Stimulated activated CD4-positive, alpha-beta T cell treated with anti-CD3 and anti-CD28 coated beads, Interleukin-2, amount 100 ng/mL, for 24 hours (primary cell): ENCODE measurements at places on chromosomes 1 and 21.
A peak's percentile ranks its signal among the peaks of the same experiment; 100 is the strongest.

GRCh38 chr21:32499249-32500055, 85.9 kb downstream of the TCP10L start:
- no peak for DNase-seq

DNA sequence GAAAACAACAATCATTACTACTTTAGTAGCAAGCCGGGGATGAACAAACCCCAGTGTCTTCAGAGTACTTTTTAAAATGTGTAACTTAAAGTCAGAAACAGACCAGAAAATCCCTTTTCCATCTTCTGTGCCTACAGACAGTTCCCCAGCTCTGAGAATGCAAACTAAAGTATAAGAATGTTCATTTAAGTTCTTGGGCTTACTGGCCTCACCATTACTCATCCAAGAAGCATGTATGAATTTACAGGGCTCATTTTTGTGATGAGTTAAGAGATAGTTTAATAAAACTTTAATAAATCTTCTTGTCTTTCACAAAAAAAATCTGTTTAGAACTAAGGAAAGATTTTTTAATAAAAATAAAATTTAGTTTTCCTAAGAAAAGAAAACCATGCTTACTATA, 4.6 kb downstream of the LPGAT1 start:
- no peak for DNase-seq

DNA sequence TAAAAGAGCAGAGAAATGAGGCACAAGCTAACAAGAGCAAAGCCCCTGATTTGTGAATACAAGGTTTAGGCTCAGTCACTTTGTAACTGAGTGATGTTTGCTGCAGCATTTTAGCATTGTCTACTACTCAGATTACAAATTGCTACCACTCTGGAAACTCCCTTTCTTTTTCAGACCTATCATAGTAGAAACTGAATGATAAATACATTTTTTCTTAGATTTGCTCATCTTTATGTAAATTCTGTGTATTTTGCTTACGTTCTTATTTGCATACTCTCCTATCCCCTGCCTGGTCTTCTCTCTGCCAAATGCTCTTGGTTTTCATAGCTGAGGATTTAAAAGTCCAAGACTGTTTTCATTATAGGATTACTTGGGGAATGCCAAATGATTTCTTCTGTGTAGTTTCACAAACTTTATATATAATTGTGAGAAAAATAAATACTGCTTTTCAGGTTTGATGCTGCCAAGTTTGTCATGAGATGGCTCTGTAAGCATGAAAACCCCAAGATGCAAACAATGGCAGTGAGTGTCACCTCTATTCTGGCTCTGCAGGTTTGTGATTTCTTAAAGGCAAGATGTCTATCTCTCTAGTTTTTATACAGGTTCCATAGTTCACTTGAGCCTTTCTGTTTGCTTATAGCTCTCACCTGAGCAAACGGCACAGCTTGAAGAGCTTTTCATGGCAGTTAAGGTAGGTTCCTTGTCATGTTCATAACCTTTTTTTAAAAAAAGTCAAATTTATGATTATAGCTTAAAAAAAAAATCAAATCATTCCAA, 24.7 kb downstream of the ZYG11A start:
- no peak for DNase-seq

- DNase-seq = no peak
Observed at GRCh38 chr1:62809788-62810187, 25.9 kb downstream of the ATG4C start.

DNA sequence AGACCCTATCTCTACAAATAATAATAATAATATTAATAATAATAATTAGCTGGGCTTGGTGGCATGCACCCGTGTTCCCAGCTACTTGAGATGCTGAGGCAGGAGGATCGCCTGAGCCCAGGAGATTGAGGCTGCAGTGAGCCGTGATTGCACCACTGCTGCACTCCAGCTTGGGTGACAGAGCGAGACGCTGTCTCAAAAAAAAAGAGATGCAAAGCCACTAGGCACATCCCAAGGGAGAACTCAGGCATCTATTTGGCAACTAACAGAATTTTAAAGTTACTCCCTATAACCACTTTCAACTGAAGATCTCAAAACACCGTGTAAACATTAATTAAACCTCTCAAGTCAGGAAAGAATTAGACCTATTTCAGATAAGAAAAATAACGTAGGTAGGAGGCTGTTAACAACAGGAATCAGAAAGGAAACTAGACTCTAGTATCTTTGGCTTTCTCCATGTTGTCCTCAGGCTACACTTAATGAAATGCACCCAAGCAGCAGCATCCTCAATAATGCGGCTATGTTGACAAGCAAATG, 3.7 kb downstream of the RNF19B start:
- DNase-seq = no peak

DNA sequence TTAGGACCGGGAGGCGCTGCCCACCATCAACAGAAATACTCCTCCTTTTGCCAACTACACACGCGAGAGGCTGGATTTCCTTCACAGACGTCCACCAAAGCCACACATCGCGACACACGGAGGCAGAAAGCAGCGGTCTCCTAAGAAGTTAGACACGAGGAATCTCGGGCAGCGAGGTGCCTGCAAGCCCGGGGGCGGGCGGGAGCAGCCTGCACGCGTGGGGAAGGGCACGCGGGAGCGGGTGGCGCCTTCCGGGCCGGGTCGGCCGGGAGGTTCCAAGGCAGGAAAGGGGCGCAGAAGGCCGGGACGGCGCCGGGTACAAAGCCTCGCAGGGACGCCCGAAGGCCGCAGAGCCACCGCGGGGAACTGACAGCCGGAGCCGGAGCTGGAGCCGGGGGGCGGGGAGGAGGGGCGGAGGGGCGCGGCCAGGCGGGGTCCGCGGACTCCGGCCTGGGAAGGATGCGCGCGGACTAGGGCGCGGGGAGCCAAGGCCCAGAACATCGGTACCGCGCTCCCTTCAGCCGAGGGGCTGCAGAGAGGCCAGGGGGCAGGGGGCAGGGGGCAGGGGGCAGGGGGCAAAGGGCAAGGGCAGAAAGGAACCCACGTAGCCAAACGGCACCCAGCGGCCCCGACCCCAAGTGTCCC, 722 bp downstream of the NPHP4 start:
- peak; percentile 46 for DNase-seq

DNA sequence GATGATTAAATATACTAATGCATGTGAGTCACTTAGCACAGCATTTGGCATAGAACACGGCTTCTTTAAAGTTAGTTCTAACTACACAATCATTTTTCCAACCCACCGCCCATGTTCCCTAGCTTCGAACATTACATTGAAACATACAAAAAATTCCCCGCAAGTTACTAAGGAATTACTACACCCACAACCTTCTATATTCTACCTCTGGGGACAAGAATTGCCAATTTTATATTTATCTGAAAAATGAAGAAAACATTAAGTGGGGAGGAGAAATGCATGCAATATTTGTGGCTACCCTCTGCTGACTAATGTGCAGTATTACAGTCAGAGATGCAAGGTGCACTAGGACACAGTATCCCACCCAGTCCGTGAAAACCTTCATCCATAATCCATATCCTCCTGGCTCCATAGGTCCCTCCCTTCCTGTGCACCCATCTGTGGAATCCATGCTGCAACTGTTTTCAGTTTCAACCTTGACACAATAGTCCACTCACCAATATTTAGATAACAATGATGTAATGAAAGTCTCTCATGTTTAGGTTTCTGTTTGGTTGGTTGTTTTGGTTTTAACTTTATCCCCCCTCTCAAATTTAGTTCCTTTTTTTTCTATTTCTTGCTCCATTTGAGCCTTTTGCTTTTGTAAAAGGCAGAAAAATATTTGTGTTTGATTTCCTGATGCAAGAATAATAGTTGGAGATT, 31.6 kb downstream of the RGS5 start:
- no peak for DNase-seq

GRCh38 chr21:38765056-38765455, 40.7 kb upstream of the ETS2 start:
- no peak for DNase-seq

GRCh38 chr1:175794586-175794985, 51.2 kb upstream of the TNR start:
- no peak for DNase-seq

DNA sequence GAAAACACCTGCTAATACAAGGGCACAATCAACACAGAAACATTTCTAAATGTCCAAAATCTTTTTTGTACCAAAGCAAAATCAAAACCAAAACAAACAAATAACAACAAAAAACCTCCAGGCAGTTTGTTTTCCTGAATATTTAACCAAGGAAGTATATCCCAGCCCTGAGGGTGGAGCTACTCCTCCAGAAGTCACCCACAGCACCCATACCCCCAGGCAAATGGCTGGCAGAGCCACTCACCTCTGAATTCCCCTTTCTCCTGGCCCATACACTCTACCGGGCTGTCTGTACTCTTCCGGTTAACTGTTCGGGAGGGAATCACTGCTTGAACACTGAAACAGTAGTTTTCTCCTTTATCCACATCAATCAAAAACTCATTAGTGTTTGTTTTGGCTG, 9.5 kb downstream of the F3 start:
- DNase-seq = no peak

DNA sequence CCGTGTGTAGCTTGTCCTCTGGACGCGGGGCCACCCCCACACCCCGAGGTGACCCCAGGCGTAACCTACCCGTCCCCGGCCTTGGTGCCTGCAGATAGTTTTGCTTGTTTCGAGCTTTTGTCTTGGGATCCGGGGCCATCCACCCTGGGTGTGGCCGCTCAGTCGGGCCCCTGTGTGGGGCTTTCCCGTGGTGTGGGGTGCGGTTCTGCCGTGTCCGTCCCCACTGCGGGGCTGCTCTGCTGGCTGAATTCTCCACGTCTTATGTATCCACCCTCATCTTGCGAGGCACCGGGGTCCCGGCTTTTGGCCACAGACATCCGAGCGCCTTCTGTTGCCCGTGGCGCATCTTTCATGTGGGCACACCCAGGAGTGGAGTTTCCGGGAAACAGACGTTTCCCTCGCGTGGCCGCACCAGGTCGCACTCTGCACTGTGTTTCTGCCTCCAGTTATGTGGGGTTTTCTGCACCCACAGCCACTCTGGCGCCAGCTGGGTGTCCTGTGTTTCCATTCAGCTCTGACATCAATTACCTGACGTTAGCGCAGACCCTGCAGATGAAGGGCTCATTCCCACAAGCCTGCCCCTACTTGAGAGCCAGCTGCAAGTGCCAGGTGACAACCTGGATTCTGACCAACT, 64.9 kb downstream of the PRKCZ start:
- DNase-seq = no peak

DNA sequence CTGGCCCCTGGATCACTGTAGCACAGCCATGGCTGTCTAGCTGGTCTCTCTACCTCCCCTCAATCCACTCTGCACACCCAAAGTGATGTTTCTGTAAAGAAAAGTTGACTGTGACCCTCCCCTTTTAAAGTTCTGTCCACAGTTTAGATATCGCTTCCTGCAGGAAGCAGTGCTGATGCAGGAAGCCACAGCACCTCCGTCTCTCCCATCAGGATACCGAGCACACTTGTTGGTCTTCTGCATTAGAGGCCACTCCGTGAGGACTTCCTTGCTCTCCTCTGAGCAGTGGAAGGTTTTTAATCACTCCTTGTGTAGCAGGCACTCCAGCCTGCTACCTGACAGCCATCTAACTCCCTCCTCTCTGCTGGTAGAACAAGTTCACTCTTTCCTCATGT, 69.5 kb downstream of the GADD45A start:
- DNase-seq = no peak

- DNase-seq = no peak
Observed at GRCh38 chr1:115291741-115292140, 46.3 kb downstream of the NGF start.
